Stimulated activated CD8-positive, alpha-beta memory T cell treated with anti-CD3 and anti-CD28 coated beads, Interleukin-4, amount 100 ng/mL, for 4 hours (primary cell): ENCODE measurements at places on chromosomes 3 and 15.

DNA sequence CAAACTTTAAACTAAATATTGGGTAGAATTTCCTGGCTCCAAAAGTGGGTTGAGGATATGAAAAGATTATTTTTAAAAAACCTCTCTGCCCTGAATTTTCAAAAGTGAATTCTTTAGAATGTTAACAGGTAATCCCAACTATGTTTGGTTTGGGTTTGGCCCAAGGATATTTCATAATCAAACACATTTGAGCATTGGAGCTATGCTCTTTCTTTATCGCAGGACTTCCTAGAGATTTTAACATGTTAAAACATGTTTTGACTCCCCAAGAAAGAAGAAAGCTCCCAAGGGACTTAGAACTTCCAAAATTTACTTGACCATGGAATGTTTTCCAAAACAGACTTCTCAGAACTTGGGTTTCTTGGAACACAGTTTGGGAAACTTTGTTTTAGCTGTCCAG, 75.6 kb upstream of the SYNPR start:
- DNase-seq = no peak

DNA sequence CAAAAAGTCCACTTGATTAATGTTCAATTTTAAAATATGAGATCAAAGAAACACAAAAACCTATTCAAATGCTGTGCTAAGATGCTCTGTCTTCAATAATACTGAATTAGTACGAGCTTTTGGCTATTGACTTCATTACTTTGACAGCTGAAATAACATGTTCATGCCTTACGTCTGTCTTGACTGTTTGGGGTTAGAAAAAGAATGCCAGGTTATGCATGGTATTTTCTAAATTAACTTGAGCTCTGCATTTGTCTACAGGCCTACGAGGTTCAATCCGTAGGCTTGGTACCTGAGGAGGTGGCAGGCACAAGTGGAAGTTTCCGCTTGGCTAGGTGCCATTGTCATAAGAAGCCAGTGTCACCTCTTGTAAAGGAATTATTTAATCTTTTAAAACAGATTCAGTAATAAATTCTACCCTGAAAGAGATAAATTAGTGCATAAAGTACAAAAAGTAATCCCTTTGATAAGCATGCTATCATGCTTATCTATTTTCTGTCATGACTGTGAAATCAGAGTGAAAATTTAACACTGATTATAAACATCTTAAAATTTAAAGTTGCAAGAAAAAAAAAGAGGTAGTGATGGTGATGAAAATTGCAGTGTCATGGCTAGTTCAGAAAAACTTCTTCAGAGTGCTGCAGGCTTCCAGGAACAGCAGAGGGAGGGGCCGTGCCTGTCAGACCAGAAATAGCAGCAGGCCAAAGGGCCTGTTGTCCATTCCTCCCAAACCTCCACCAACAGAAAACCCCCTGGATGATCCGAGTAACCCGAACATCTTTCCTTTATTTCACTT, 115.7 kb downstream of the ARRDC4 start:
- DNase-seq = no peak

DNA sequence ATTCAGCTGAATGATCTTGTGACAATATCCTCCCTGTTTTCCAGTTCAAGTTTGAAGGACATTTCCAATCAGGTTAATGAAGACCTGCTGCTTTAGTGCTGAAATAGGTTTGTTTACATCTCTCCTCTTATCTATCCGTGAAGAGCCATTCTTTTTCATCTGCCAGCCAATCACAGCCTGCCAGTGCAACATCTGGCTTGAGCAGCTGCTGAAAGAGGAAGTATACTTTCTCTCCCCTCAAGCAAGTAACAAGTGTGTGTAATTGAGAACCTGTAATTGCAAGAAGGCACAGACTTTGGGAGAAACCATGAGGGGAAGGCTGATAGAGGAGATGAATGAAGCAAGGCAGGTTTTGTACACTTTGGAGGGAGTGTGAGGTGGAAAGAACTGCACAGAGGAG, 404.3 kb downstream of the AGBL1 start:
- DNase-seq = no peak

DNA sequence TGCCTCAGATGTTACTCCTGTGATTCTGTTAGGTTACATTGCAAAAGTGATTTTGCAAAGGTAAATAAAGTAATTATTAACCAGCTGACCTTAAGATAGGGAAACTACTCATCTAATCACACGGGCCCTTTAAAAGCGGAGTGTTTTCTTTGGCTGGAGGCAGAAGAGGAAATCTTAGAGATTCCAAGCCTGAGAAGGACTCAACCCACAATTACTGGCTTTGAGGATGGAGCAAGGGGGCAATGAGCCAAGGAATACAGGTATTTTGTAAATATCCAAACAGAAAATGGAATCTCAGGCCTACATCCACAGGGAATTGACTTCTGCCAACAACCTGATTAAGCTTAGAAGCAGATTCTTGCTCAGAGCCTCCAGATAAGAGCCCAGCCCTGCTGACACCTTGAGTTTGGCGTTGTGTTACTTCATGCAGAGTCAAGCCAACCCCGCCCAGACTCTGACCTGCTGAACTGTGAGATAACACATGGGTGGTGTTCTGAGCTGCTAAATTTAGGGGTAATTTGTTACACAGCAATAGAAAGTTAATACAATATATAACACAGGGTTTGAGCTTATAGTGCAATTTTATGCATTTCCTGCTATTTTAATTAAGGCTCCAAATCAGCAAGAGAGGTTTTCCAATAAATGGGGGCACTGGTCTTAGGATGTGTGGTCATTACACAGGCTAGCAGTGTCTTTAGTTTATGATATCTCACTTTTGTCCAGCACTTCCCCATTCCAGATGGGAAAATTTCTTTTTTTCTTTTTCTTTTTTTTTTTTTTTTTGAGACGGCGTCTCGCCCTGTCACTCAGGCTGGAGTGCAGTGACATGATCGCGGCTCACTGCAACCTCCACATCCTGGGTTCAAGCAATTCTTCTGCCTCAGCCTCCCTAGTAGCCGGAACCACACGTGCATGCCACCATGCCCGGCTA, 19.5 kb downstream of the NFKBIZ start:
- no peak for DNase-seq

GRCh38 chr3:138434875-138435772, 708 bp downstream of the ESYT3 start:
- DNase-seq = no peak

DNA sequence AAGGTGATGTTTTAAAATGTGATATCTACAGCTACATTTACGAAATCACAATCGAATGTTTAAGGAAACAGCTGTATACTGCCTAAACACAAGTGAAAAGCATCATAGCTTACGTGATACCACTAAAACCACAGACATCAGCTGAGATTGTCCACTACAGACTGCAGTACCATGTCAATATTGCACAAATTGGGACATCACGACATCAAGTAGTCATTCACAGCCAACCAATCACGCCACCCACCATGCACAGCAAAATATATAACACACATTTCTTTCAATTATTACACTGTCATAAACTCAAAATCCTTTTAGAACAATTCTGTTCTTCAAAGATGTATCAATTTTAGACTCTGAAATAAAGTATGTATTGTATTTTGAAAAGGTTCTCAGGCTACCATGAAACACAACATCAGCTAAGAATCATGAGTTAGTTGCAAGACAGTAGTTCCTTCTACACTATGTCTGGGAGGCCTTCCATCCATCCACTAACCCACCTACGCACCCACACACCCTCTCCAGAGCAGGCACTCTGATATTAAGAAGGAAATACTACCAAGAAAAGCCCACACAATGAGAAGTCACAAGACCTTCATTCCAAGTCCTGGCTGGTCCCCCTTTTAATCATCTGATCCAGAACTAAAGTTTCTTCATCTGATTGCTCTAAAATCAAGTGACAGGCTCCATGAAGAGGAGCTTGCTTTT, 3.1 kb downstream of the DMXL2 start:
- no peak for DNase-seq

GRCh38 chr3:192514754-192515663, 212.3 kb downstream of the FGF12 start:
- no peak for DNase-seq

DNA sequence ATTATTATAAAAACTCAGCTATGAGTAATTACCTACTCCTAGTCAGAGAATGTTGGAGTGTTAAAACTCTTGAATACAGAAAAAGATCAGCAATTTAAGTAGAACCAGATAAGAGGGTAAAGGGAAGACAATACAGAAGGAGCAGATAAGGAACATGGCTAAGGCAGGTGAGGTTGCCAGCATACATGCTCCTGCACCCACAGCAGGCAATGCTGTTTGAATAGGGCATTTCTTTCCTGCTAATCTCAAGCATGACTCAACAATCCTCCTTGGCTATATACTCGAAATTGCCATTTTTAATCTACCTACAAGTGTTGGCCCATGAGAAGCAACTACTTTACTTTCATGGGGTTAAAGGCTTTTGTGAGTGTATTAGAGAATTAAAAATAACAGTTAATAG, 494.5 kb downstream of the DIPK2A start:
- DNase-seq = no peak

GRCh38 chr15:72166716-72167417, 30.7 kb downstream of the GRAMD2A start:
- no peak for DNase-seq

DNA sequence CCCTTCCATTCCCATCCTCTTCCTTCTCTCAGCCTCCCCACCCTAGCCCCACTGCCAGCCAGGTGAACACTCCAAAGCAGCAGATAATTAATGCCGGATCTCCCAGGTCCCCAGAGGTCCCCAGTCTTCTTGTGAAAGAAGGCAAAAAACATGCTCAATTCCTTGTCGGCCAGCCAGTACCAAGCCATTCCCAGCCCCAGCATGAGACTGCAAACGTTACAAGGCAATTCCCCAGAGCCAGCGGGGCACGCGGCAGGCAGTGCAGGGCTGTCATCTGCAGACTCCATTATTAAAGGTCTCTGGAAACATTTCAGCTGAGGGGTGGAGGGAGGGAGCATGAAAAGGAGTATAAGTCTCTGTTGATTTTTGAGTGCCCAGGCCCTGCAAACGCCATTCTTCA, 117.8 kb downstream of the XXYLT1 start:
- no peak for DNase-seq

- no peak for DNase-seq
Observed at GRCh38 chr15:33150431-33150941, 44.0 kb downstream of the FMN1 start.

DNA sequence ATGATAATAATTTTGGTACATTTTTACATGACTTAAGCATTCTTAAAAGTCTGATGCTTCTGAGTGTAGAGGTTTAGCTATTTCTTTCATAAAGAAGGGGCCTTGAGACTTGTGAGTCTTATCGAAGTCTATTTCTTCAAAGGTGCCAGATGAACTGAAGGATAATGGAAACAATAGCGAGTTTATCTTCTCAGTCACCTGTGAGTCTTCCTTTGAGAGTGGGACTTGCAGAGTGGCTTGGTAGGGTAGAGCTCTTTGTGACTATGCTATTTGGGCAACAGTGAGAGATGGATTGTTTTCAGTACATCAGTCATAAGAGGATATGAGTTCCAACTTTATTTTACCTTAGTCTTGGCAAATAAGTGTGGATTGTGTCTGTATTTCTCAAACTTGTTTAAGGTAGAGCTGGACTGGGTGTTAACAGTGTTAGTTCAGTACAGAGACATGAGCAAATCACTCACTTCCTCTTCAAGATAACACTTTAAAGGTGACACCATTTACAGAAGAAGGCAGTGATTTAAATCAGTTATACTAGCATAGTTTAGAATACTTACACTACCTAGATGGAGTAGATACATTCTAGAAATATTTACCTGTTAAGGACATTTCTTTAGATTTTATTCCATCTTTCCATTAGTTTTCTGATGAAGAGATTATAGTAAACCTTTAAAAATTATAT, 3.2 kb downstream of the AKAP13 start:
- DNase-seq = no peak

DNA sequence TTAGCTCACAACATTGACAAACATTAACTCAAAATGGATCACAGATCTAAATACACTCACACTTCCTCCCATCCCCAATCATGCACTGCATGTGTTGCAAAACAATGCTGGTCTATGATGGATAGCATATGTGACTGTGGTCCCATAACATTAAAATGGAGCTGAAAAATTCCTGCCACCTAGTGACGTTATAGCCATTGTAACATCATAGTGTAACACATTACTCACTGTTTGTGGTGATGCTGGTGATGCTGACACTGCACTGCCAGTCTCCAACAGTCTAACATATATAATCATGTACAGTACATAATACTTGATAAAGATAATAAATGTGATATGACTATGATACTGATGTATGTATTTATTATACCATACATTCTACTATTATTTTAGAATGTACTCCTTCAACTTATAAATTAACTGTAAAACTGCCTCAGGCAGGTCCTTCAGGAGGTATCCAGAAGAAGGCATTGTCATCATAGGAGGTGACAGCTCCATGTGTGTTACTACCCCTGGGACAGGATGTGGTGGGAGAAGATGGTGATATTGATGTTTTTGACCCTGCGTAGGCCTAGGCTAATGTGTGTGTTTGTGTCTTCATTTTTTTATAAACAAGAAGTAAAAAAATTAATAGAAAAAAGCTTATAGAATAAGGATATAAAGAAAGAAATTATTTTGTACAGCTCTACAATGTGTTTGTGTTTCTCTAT, 41.3 kb downstream of the TXNRD3 start:
- no peak for DNase-seq

GRCh38 chr3:184259878-184260723, 1.3 kb downstream of the CAMK2N2 start:
- no peak for DNase-seq
